ENCODE measurements at places on chromosomes 5 and 9. TPM values are rescaled to one million over a fixed set of nuclear protein-coding genes. Genes with fewer than 3 reads are reported as not detected.

GRCh38 chr5:137316346-137316736 lies 182.8 kb downstream of the SPOCK1 start:
- no peaks in the 10 kb centered on the region for H3K27me3 ChIP-seq
- DNase-seq = no peak
- H3K4me1 ChIP-seq = no peaks in the 10 kb centered on the region
- no peak overlapping the region for H3K27ac ChIP-seq
- H3K4me3 ChIP-seq = no peak overlapping the region

- H3K4me1 ChIP-seq = no peaks in the 10 kb centered on the region
- no peaks in the 10 kb centered on the region for H3K36me3 ChIP-seq
- DNase-seq = no peak
- no peaks in the 10 kb centered on the region for H3K27me3 ChIP-seq
Measured at GRCh38 chr5:56552612-56553268, 262.6 kb upstream of the MAP3K1 start.

DNA sequence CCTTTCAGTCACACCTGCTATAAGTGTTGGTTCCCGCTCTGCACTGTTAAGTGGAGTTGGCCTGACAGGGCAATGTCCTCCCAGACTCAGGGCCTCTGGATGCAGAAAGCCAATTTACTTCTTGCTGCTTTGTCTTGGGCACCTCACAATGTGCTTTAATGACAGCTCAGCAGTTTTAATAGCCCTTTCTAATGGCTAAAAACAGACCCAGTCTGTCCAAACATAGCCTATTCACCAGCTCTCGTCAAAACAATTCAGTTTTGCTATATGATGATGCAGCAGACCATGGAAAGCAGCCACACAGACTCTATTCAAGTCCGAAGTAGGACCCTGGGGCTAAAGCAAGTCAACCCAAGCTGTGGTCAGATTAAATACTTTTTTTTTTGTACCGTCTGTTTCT lies 529.1 kb upstream of the SEMA6A start:
- no peak overlapping the region for H3K4me3 ChIP-seq
- no peak for DNase-seq
- H3K27ac ChIP-seq = no peak overlapping the region
- H3K36me3 ChIP-seq = no peaks in the 10 kb centered on the region
- H3K4me1 ChIP-seq = no peaks in the 10 kb centered on the region
- no peaks in the 10 kb centered on the region for H3K27me3 ChIP-seq

GRCh38 chr9:116088396-116088795 lies 65.2 kb upstream of the PAPPA start:
- H3K4me1 ChIP-seq = no peaks in the 10 kb centered on the region
- H3K27ac ChIP-seq = no peak overlapping the region
- DNase-seq = no peak
- H3K36me3 ChIP-seq = no peaks in the 10 kb centered on the region
- H3K4me3 ChIP-seq = no peak overlapping the region

- DNase-seq = no peak
- H3K4me3 ChIP-seq = no peak overlapping the region
- no peaks in the 10 kb centered on the region for H3K36me3 ChIP-seq
- H3K4me1 ChIP-seq = no peaks in the 10 kb centered on the region
- no peaks in the 10 kb centered on the region for H3K27me3 ChIP-seq
- no peak overlapping the region for H3K27ac ChIP-seq
Measured at GRCh38 chr5:139962445-139962844, 80.7 kb downstream of the NRG2 start.

GRCh38 chr5:101535626-101536025 lies 632.5 kb upstream of the ST8SIA4 start:
- H3K27me3 ChIP-seq = no peaks in the 10 kb centered on the region
- no peak overlapping the region for H3K27ac ChIP-seq
- H3K4me3 ChIP-seq = no peak overlapping the region
- no peaks in the 10 kb centered on the region for H3K4me1 ChIP-seq
- no peaks in the 10 kb centered on the region for H3K36me3 ChIP-seq
- no peak for DNase-seq

- no peak for DNase-seq
- H3K4me3 ChIP-seq = peak overlapping the region; percentile 96
- H3K27ac ChIP-seq = peak overlapping the region; percentile 37
- peaks cover 12% of the 10 kb centered on the region for H3K4me1 ChIP-seq
- H3K36me3 ChIP-seq = peaks cover 14% of the 10 kb centered on the region
- no peaks in the 10 kb centered on the region for H3K27me3 ChIP-seq
Measured at GRCh38 chr5:74638970-74639806, 1.3 kb downstream of the ENC1 start.

- H3K4me3 ChIP-seq = no peak overlapping the region
- no peak for DNase-seq
- no peaks in the 10 kb centered on the region for H3K4me1 ChIP-seq
- H3K27ac ChIP-seq = no peak overlapping the region
- no peaks in the 10 kb centered on the region for H3K27me3 ChIP-seq
Measured at GRCh38 chr5:54671111-54671531, 153.6 kb downstream of the SNX18 start.

- no peaks in the 10 kb centered on the region for H3K36me3 ChIP-seq
- no peak overlapping the region for H3K4me3 ChIP-seq
- H3K4me1 ChIP-seq = no peaks in the 10 kb centered on the region
- DNase-seq = peak; percentile 29
Measured at GRCh38 chr9:77575785-77576184, 72.3 kb downstream of the GNA14 start.

- no peak overlapping the region for H3K27ac ChIP-seq
- no peaks in the 10 kb centered on the region for H3K4me1 ChIP-seq
- H3K36me3 ChIP-seq = no peaks in the 10 kb centered on the region
- H3K27me3 ChIP-seq = peaks cover 60% of the 10 kb centered on the region
Measured at GRCh38 chr9:91945277-91946085, 4.5 kb downstream of the ROR2 start.

Gene IL33
- 9.3 TPM for total RNA-seq

Gene PCDHA9
- total RNA-seq = not detected

Gene HMMR
- 54.9 TPM for total RNA-seq

Gene TXNDC8
- total RNA-seq = not detected
